ENCODE measurements at places on chromosomes 16 and 17. TPM values are rescaled to one million over a fixed set of nuclear protein-coding genes. Genes with fewer than 3 reads are reported as not detected.

CTRL gene
- total RNA-seq, result 8.0 TPM

DNA sequence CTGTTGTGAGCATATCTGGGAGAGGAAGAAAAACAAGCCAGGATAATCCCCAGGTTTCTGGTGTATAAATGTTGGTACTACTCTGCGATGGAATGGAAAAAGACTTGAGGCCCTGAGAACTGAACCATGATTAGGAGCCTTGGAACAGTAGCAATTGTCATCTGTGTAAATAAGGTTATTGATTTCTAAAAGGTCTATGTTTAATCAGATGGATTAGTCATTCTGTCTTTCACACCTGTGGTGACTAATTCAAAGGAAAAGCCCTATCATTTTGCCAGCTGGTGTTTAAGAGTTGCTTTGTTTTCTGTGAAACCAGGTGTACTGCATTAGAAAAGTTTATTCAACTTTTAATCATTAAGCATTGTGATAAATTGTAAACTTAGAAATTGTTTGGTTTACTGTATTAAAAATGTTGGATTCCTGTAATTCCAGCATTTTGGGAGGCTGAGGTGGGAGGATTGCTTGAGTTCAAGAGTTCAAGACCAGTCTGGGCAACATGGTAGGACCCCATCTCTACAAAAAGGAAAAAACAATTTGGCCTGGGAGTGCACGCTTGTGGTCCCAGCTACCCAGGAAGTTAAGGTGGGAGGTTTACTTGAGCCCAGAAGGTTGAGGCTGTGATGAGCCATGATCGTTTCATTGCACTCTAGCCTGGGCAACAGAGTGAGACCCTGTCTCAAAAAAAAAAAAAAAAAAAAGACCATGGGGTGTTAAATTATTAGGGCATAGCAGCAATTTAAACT lies 29.0 kb upstream of the KPNB1 start:
- H3K36me3 ChIP-seq, result peaks cover 31% of the 10 kb centered on the region
- 0 out of 2 replicates have a peak, but pooled peaks cover 5% of the 10 kb centered on the region for H3K4me1 ChIP-seq
- no peak for DNase-seq
- no peak overlapping the region for H3K4me3 ChIP-seq
- H3K27ac ChIP-seq, result no peak overlapping the region

DNA sequence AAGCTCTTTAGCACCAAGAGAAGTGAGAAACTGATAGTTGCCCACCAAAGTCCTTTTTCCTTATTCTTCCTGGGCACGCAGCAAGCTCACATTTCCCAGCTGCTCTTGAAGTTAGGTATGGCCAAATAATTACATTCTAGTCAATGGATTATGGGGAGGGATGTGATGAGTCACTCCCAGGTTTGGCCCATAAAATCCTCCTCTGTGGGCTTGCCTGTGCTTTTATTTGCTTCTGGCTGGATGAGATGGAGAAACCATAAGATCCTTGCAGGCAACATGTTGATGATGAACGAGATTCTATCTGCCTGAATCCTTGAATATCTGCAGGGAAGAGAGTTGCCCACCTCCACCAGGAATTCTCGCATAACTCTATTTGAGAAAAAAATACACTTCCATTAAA lies 568.3 kb upstream of the SALL1 start:
- H3K36me3 ChIP-seq, result no peaks in the 10 kb centered on the region
- DNase-seq, result no peak
- H3K4me1 ChIP-seq, result 0 out of 2 replicates have a peak, but pooled peaks cover 3% of the 10 kb centered on the region
- no peak overlapping the region for H3K27ac ChIP-seq

SERPINF2 gene
- 0.66 TPM for total RNA-seq

CDC42EP4 gene
- 19.9 TPM for total RNA-seq

GRCh38 chr17:65963179-65963578 lies 228.8 kb downstream of the CEP112 start:
- no peak overlapping the region for H3K27ac ChIP-seq
- no peak overlapping the region for H3K4me3 ChIP-seq
- DNase-seq, result no peak
- H3K36me3 ChIP-seq, result no peaks in the 10 kb centered on the region
- H3K4me1 ChIP-seq, result no peaks in the 10 kb centered on the region

TMEM88 gene
- total RNA-seq, result not detected

DNA sequence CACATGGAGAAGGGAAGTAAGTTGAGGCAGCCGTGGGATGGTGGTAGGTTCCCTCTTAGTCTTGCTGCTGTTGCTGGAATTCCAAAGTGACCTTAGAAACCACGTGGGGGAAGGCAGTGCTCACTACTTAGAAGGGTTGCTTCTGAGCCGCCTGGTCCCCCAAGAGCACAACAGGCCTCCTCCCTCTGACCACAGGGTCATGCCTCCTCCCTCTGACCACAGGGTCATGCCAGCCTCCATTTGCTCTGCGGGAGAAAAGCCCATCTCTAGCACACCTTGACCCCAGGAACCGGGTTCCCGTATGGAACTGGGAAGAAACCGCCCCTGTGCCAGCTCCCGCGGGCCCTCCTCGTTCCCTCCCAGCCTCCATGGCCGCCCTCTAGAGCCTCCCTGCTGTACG lies 13.4 kb upstream of the ZFPM1 start:
- no peaks in the 10 kb centered on the region for H3K4me1 ChIP-seq
- no peak overlapping the region for H3K27ac ChIP-seq
- no peak overlapping the region for H3K4me3 ChIP-seq
- no peaks in the 10 kb centered on the region for H3K27me3 ChIP-seq
- no peak for DNase-seq
- H3K36me3 ChIP-seq, result no peaks in the 10 kb centered on the region

SLC13A2 gene
- not detected for total RNA-seq

ZNF469 gene
- total RNA-seq, result 1.9 TPM

DNA sequence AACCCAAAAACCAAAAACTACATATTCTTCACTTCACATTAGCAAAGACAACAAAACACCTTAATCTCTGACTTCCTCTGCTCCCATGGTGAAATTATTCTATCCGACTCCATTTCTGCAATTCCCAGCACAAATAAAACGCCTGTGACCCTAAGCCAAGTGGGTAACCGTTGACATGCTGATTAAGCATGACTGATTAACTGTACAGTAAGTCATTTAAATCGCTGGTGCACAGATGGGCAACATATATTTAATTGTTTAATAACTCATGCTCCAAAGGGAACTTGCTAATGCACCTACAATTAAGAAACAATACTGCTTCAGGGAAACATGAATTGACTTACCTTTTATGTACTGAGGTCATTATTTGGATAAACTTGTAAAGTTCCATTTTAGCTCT lies 436.7 kb downstream of the KIF2B start:
- DNase-seq, result no peak
- no peak overlapping the region for H3K4me3 ChIP-seq
- H3K4me1 ChIP-seq, result peaks cover 32% of the 10 kb centered on the region
- H3K27ac ChIP-seq, result no peak overlapping the region

GRCh38 chr16:53841884-53842283 lies 137.9 kb downstream of the FTO start:
- H3K27ac ChIP-seq, result no peak overlapping the region
- H3K27me3 ChIP-seq, result no peaks in the 10 kb centered on the region
- no peaks in the 10 kb centered on the region for H3K4me1 ChIP-seq

GRCh38 chr17:33874617-33875060 lies 380.4 kb upstream of the CCL2 start:
- no peak overlapping the region for H3K4me3 ChIP-seq
- H3K36me3 ChIP-seq, result no peaks in the 10 kb centered on the region
- H3K27me3 ChIP-seq, result no peaks in the 10 kb centered on the region
- no peaks in the 10 kb centered on the region for H3K4me1 ChIP-seq
- peak; percentile 8 for DNase-seq

CCL22 gene
- total RNA-seq, result not detected

ANTKMT gene
- 23.8 TPM for total RNA-seq

GRCh38 chr17:78823282-78824046 lies 17.1 kb downstream of the USP36 start:
- no peak overlapping the region for H3K4me3 ChIP-seq
- no peak overlapping the region for H3K27ac ChIP-seq
- no peaks in the 10 kb centered on the region for H3K27me3 ChIP-seq
- peaks cover 42% of the 10 kb centered on the region for H3K36me3 ChIP-seq
- no peaks in the 10 kb centered on the region for H3K4me1 ChIP-seq
